ENCODE measurements at places on chromosomes 7 and 10. TPM values are rescaled to one million over a fixed set of nuclear protein-coding genes. Genes with fewer than 3 reads are reported as not detected.

Gene ECD
- 23.2 TPM for polyA plus RNA-seq

Gene TDRD1
- polyA plus RNA-seq: 0.29 TPM

Gene DNAJC12
- 5.8 TPM for polyA plus RNA-seq

Gene NEUROD6
- 0.12 TPM for polyA plus RNA-seq

Gene OR2A1
- 0.47 TPM for polyA plus RNA-seq

Gene HOGA1
- polyA plus RNA-seq: 0.34 TPM

Gene IQCE
- 10.0 TPM for polyA plus RNA-seq

Gene CHST3
- polyA plus RNA-seq: 15.4 TPM

Gene HMX2
- polyA plus RNA-seq: not detected

Gene PNLIPRP1
- polyA plus RNA-seq: not detected

Gene TMEM209
- polyA plus RNA-seq: 11.1 TPM

Gene PIP
- polyA plus RNA-seq: not detected

Gene HABP2
- not detected for polyA plus RNA-seq

Gene PPP1R17
- polyA plus RNA-seq: not detected

Gene PNLIP
- polyA plus RNA-seq: 0.23 TPM

Gene TNS3
- polyA plus RNA-seq: 32.7 TPM

Gene LRRN3
- 13.7 TPM for polyA plus RNA-seq

Gene CALHM3
- not detected for polyA plus RNA-seq

Data from muscle of back (tissue), 13 donors.